ENCODE measurements at places on chromosomes 6 and 20.

DNA sequence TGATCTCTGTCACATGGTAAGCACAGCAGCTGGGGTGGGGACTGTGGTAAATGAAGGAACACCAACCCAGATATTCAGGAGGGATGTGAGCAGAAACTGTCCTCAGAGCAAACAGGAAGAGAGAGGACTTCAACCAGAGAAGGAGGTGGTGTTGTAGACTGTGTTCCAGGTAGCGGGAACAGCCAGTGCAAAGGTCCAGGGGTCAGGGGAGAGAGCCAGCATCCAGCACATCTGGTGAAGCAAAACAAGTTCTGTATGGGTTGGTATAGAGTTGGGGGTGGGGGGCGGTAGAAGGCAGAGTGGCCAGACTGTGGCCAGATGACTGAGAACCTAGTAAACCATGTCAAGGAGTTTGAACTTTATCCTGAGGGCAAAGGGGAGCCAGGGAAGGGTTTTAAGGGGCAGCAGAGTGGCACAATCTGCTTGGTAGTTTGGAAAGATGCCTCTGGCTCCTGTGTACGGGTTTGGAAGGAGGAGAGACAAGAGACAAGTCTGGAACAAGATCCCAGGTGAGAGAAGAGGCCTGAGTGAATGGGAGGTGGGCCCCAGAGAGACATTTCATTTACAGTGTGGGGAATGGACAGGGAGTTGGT is 27.8 kb upstream of the TTPAL start:
- DNase-seq = no peak

DNA sequence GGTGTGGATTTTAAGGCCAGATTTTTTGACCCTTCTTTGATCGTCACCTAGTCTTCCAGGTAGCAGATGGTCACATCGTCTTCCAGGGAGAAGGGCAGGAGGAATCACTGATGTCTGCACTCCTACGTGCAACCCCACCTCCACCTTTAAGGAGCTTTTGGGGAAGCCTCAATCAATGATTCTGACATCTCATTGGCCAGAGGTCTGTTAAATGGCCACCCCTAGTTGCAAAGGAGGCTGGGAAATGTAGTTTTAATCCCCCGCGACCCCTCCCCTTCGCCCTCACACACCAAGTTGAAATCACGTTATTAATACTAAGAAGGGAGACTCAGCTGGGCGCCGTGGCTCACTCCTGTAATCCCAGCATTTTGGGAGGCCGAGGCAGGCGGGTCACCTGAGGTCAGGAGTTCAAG is 151.4 kb downstream of the BCAS1 start:
- no peak for DNase-seq

DNA sequence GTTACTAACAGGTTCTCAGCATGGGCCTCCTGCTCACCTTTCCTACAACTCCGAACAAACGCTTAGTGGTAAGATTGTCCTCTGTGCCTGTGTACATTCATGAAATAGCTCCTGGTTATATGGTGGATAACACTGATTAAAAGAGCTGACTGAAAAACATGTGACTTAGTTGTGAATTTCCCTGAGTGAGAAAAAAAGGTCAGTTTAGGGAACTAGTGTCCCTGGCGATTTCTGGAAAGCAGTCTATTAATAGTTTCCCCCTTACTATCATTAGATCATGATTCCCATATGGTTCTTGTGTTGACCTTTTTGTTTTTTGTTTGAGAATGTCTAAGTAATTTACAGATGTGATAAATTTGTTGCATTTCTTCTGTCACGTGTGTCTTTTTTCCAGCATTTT is 15.6 kb downstream of the SNRPC start:
- DNase-seq = no peak

- DNase-seq = no peak
These were observed 175.2 kb downstream of the ZDHHC14 start for GRCh38 chr6:157556144-157556645.

DNA sequence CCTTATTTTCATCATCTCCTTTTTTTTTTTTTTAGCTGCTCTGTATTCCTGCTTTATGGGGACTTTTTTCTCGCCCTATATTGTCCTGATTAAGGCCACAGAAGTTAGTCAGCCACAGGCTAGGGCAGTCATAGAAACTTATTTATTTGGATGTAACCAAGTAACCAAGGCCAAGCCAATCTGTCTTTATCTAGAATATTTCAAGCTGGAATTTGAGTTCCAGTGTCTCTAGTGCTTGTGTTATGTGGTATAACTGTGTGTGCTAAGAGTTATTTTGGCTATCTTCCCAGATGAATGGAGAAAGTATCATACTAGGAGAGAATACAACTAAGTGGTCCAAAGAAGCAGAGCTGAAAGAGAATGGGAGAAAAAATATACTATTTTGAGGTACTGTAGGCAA is 751.5 kb downstream of the CBLN4 start:
- no peak for DNase-seq

DNA sequence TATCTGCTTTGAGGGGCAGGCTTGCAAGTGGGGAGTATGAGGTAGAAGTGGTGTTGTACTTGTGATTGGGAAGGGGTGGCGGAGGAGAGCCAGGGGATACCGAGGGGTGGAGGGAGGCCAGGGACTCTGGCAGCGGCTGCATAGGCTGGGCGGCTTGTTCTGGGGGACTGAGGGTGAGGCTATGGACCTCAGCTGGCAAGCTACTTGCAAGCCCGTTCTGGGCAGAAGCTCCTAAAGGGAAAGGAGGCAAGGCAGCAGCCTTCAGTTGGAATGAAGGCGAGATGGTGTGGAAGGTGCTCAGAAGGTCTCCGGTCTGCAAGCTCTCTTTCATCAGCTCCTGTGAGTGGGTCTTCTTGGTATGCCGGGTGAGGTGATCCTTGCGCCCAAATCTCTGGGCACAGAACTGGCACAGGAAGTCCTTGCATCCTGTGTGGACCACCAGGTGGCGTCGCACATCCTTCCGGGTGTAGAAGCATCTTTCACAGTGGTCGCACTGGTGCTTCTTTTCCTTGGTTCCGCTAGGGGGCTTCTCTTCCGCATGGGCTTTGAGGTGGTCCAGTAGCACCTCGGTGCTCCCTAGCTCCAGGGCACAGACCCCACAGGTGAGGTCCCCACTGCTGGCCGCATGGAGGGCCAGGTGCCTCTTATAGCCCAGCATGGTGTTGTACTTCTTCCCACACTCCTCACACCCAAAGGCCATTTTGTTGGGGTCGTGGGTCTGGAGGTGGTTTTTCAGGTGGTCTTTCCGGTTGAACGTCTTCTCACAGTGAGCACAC is 66.0 kb downstream of the PLAGL1 start:
- DNase-seq = peak; percentile 41

DNA sequence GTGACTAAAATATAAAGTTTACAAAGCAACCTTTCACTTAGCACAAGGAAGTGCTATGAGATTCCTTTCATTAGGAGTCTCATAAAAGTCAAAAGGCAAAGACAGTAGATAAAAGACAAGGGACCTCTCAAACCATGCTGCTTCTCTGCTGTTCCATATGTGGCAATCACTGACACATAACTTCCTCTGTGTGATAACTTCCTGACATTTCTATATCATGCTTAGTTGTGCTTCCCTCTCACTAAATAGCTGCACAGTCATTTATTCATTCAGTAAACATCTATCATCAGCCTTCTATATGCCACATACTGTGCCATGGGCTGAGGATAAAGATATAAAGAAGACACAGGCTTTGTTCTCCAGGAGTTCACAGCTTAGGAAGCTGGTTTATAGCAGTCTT is 214.8 kb upstream of the GRIK2 start:
- no peak for DNase-seq

- no peak for DNase-seq
These were observed 78.5 kb downstream of the FARS2 start for GRCh38 chr6:5339786-5340185.

DNA sequence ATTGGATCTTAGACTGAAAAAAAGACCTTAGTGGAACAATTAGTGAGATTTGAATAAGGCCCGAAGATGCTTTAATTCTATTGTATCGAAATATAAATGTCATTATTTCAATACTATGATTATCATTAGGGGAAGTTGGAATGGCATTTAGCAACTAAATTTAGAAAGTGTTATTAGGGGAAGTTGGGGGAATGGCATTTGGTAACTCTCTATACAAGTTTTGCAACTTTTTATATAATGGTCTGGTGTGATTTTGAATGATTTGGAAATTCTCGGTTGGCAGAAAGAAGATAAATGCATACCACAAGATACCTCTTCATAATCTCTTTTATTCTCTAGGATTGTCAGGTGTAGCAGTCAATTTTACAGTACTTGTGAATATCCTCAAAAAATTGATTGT is 49.2 kb downstream of the RNF144B start:
- no peak for DNase-seq

GRCh38 chr20:10040070-10040975 is 5.5 kb downstream of the ANKEF1 start:
- DNase-seq = no peak

DNA sequence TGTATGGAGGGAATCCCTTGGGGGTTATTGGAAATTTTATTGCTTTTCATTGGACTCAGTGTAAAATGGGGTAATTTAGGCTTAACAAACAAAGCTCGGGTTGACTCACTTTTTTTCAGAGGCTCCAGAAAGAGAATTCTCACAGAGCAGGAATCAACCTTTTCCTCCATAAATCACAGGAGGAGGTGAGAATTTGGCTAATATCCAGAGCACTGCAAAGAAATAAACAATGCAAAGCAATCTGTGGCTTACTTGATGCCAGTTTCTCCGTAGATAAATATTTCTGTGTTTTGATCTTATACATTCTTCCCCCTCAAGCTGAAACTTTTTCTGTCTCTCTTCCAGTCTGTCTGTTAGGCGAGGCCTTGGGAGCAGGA is 176.6 kb downstream of the TSHZ2 start:
- no peak for DNase-seq

DNA sequence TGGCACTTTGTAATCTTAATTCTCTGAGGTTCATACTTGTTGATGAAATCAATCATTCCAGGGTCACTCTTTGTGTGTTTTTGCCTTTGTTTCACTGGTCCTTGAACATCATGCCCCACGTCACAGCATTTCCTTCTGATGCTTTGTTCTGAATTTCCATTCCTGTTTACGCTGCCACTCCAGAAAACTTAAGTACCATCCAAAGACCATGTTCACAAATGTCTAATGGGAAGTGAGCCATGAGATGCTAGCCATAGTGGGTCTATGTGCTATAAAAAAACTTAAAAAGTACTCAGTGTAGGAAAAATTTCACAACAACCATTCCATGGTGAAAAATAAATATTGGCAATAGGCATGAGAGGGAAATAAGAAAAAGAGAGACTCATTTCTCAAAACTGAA is 232.0 kb downstream of the IBTK start:
- DNase-seq = no peak

DNA sequence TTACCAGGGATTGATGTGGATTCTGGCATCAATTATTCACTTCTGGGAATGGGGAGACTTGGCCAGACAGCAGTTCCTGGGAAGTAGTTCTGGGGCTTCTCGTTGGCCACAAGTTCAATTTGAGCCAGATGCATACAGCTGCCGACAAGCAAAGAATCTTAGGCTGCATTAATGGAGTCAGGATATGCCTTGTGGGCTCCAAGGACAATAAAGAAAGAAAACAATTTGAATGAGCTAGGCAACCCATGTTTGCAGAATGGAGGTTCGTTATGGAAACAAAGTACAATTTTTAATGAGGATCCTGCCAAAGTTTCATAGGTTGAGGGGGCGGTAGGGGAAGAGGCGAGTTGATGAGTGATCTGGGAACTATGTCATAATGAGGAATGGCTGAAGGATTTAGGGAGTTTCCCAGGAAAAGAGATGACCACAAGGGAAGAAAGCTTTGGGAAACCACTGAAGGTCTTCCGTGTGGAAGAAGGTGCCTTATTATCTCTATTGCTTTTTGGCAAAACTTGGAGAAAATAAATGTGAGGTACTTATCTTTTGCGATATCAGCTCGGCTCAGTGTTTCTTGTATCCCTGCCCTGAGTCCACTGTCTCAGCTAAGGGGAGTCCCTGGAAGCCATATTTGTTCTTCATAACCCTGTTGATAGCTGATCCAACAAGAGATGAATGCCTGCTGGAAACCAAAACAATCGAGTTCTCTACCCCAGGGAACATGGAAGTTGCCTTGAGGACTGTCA is 181.0 kb upstream of the ZNF217 start:
- DNase-seq = no peak

DNA sequence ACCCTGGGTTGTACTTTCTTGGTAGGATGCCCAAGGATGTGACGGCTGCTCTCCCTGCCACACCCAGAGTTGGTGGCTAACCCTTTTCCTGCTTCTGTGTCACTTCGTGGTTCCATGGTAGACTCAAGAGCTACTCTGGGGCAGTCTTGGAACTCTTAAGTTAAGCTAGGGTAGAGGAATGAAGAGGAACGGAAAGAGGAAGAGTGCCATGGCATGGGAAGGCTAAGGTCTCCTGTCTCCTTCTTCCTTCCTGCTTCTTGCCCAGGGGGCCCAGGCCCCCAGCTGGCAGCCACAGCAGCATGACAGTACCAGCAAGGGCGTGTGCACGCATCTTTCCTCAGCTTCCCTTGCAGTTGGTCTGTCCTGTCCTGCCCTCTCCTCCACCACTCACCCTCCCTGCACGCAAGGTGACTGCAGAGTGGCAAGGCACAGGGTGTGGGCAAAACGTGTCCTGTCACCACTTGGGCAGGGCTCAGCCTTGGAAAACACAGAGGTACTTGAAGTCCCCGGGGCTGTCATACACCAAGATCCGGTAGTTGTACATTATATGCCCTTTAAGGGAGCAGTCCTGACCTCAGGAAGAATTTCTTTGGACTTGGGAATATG is 39.8 kb upstream of the TGM3 start:
- no peak for DNase-seq

DNA sequence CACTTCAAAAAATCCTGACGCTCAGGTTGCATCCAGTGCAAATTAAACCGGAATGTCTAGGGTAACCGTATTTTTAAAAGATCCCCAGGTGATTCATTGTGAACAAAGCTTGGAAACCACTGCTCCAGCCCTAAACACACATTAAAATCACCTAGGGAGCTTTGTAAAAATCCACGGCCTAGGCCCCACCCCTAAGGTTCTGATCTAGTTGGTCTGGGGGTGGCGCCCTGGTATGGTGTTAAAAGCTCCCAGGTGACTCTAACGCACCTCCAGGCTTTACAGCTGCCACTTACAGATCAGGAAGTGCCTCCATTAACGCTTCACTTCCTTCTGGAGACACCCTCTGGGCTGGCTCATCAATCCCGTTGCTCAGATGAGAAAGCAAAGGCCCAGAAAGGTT is 92.2 kb downstream of the GRM4 start:
- peak; percentile 11 for DNase-seq

GRCh38 chr6:34793877-34794276 is 2.0 kb downstream of the BLTP3A start:
- no peak for DNase-seq

DNA sequence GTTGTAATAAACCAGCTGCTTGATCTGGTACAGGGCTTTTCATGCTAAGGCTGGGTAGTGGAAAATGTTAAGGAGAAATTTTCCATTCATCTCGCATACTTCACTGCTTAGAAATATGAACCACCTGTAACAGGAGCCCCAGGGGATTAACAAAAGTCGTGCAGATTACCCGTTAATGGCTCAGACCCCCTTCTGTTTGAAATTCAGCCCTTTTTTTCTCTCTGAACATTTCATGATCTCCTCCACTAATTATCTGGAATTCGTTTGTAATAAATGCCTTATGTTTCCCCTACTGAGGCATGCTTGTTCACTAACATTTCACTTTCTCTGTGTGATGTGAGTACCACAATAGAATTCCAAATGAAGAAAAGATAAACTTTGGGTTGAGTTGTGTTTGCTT is 336.4 kb upstream of the HSF2 start:
- DNase-seq = no peak

- no peak for DNase-seq
These were observed 29.9 kb upstream of the FAM210B start for GRCh38 chr20:56328861-56329260.

All from COR-L47 (cell line).